ENCODE measurements at places on chromosomes 12 and 14. TPM values are rescaled to one million over a fixed set of nuclear protein-coding genes. Genes with fewer than 3 reads are reported as not detected.
A peak's percentile ranks its signal among the peaks of the same experiment; 100 is the strongest.

DNA sequence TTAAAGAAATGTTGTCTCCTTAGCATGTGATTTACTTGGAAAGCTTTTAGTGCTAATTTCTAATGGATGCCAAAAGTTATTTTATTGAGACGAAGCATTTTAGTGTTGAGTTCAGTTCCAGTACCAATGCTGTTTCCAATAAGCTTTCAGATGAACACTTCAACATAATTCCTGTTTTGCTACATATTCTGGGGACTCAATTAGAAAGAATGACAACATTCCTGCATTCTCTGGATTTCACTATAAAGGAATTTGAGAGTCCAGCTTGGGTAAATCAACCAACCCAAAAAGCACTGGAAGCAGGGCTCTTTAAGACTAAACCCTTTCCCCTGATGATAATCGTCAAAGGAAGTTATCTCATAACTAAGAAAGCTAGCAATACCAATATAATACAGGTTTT is 353.0 kb upstream of the TMTC1 start:
- DNase-seq = no peak

GRCh38 chr14:54931101-54931500 is 28.5 kb upstream of the GCH1 start:
- DNase-seq = no peak

DNA sequence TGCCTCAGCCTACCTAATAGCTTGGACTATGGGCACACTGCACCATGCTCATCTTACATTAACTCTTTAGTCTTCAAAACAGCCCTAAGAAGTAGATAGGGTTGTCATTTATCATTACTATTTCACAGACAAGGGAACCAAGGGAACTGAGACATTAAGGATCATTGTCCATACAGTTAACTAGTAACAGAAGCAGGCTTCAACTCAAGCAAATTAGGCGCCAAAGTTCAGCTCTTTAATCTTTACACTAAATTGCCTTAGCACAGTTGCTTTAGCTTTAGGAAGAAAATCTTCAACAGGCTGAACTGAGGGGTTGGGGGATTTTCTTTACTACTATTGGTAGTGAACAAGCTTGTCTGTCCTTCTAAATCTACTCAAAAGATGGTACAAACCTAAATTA is 68.8 kb upstream of the CAND1 start:
- DNase-seq = no peak

GRCh38 chr12:54046809-54047159 is 6.9 kb upstream of the HOXC4 start:
- DNase-seq = no peak

DNA sequence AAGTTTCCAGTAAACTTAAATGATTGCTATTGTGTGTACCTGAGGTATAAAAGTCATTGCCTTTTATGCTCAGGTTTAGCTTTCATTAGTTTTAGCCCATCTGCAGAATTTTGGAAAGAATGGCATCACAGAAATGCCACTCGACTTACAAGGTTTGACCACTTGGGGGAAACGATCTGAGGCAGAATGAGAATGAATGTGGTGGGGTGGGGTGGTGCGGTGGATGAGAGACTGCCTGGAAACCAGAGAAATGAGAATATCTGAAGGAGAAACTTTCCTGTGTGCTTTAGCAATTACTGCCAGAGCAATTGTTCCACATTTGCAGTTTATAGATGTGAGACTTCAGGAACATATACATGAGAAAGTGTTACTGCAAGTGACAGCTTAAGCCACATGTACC is 225.4 kb upstream of the PDE3A start:
- no peak for DNase-seq

- DNase-seq = no peak
These were observed 92.5 kb upstream of the GZMB start for GRCh38 chr14:24726480-24726879.

- DNase-seq = no peak
These were observed 792.5 kb downstream of the DIO2 start for GRCh38 chr14:79418649-79419415.

- DNase-seq = peak; percentile 91
These were observed at the start of gene TM9SF1 for GRCh38 chr14:24195186-24196070. TM9SF1 (minus strand) TSS chr14:24195441; CDS start chr14:24195019, 422 bp downstream.

DNA sequence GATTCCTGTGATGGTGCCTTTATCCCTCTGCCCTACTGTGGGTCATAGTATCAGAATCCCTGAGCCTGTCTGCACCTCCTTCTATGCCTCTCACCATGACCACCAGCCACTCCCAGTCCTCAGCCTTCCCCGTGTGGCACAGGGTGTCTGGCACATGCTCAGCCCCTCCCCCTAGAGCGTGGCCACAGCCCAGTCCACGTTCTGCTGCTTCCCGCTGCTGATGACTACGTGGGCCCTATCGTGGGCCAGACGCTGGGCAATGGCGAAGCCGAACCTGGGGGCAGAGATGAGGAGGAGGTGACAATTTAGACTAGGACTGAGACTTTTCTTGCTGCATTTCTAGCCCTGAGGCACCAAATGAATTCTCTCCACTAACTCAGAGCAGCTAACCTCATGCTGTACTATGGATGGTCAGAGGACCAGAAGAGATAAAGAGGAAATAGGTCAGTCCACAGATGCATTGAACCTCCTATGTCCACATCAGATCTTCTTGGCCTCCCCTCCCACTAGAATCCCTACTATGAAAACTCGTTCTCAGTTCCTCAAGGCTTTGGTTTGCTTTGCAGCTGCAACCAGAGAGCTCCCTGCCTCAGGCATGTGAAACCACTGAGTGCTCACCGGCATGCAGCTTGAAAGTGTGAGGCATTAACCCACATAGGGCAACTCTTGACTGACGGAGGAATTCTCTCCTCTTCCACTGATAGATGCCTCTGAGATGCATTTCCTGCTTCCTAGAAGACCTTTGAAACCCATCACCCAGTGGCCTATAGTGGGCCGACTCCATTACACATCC is 126.3 kb upstream of the DHRS4 start:
- DNase-seq = no peak

- no peak for DNase-seq
These were observed 171.0 kb downstream of the ADGRD1 start for GRCh38 chr12:131124487-131125280.

- no peak for DNase-seq
These were observed 1318.9 kb downstream of the AACS start for GRCh38 chr12:126384026-126384564.

DNA sequence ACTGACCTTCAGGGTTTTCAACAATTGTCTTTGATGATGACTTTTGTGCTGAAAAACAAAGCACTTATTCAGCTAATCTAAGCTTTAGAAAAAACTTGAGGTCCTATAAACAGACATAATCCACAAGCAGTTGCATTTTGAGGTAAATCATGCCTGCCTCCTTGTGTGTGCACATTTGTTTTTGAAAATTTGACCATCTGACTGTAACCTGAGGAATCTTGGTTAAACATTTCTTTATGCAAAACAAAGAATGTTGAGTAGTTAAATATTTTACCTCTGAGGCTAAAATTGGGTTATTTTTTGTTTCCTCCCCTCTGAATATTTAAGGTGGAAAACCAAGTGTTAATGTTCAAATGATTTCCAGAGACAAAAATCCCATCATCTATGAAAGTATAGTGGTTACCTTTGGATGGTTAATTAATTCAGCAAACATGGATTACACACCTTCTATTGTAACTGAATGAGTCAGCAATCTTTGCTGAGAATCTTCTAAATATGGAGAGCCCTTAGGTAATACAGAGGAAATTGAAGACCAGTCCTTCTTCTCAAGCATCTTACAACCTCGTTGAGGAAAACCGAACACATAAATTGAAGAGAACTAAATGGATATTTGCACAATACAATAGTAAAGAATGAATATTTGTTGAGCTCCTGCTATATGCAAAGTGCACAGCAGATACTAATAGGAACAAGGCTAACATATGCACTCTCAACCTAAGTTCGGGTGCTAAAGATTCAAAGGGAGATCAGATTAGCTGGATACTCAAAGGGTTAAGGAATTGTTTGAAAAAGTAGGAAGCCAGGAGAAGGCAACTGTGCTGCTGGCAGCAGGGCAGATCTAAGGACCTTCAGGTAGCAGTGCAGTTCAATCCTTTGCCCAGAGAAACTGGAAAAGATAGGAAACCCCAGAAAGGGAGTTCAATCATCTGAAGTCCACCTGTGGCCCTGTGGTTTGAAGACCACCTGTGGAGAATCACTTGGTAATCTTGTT is 115.2 kb downstream of the BMP4 start:
- DNase-seq = no peak

DNA sequence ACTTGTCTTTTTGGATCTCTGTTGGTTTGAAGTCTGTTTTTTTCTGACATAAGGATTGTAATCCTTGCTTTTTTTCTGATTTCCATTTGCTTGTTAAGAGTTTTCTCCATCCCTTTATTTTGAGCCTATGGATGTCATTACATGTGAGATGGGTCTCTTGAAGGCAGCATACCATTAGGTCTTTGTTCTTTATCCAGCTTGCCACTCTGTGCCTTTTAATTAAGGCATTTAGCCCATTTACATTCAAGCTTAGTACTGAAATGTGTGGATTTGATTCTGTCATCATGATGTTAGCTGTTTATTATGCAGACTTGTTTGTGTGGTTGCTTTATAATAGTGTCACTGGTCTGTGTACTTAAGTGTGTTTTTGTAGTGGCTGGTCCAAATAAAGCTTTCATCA is 100.0 kb downstream of the CCDC91 start:
- DNase-seq = no peak

GRCh38 chr12:40144023-40144422 is 38.1 kb upstream of the SLC2A13 start:
- peak; percentile 17 for DNase-seq

GRCh38 chr14:95018821-95019220 is 138.5 kb downstream of the DICER1 start:
- DNase-seq = no peak

- no peak for DNase-seq
These were observed 15.5 kb downstream of the E2F7 start for GRCh38 chr12:77049767-77050353.

- DNase-seq = no peak
These were observed 2.3 kb upstream of the ZNF705A start for GRCh38 chr12:8154526-8154925.

GRCh38 chr14:87869619-87870583 is 123.1 kb downstream of the GALC start:
- no peak for DNase-seq

DNA sequence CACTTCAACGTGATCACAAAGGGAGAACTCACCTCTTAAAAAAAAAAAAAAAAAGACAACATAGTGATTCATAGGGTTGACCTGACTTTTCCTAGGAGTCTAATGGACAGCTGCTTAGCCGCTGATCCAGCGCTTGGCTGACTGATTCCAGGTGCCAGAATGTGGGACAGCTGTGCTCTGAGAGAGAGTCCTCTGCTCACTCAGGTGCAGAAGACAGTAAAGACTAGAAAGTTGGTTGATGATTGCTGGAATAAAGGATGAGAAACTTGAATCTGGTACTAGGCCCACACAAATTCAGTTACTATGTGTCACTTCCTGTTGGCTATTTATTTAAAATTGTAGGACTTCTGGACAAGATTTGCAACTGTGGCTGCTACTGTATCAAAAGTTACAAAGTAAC is 229.4 kb downstream of the CHST11 start:
- no peak for DNase-seq

- DNase-seq = no peak
These were observed 581.9 kb downstream of the ALG10 start for GRCh38 chr12:34604227-34604626.

- DNase-seq = no peak
These were observed 25.5 kb downstream of the SPTLC2 start for GRCh38 chr14:77590845-77591485.

DNA sequence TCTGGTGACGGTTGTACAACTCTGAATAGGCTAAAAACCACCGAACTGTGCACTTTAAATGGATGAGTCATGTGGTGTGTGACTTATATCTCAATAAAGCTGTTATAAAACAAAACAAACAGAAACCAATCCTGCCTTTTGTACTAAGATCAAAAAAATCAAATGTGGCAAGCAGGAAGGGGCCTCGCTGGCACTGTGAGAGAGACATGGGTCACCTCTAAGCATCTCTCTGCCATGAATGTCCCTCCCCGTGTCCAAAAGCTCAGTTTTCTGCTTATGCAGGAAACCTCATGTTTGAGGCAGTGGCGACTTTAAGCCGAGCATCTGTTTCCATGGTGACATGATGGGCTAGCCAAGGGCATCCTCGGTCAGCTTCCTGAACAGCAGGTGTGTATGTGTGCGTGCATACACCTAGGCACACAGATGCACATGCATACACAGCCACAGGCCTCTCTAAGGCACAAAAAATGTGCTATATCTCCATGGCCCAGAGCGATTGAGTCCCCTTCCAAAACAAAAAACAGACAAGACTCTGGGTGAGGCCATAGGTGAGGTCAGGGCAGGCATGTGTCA is 44.4 kb downstream of the ARL6IP4 start:
- no peak for DNase-seq

- no peak for DNase-seq
These were observed 5.2 kb upstream of the TMEM132C start for GRCh38 chr12:128261757-128262156.

SHMT2 gene
- polyA plus RNA-seq = 24.8 TPM

PIWIL1 gene
- 203 TPM for polyA plus RNA-seq

SCNN1A gene
- polyA plus RNA-seq = 14.6 TPM

GPRC5A gene
- polyA plus RNA-seq = 2.8 TPM

AKAP5 gene
- 0.29 TPM for polyA plus RNA-seq

KRT79 gene
- not detected for polyA plus RNA-seq

CORO1C gene
- 70.2 TPM for polyA plus RNA-seq

TMPRSS12 gene
- polyA plus RNA-seq = 65.6 TPM

TAS2R43 gene
- polyA plus RNA-seq = not detected

KLRB1 gene
- 1.5 TPM for polyA plus RNA-seq

C12orf54 gene
- 111 TPM for polyA plus RNA-seq

TIGAR gene
- 14.2 TPM for polyA plus RNA-seq

DAZAP2 gene
- polyA plus RNA-seq = 226 TPM

OASL gene
- polyA plus RNA-seq = 2.8 TPM

PTPRQ gene
- polyA plus RNA-seq = 3.8 TPM

CD4 gene
- polyA plus RNA-seq = 22.2 TPM

DHRS2 gene
- 4.1 TPM for polyA plus RNA-seq

OR4K15 gene
- not detected for polyA plus RNA-seq

RACGAP1 gene
- polyA plus RNA-seq = 118 TPM

KRT77 gene
- 0.33 TPM for polyA plus RNA-seq

Data from testis (tissue), 5 donors.